ENCODE measurements at places on chromosomes 12 and 14.

- DNase-seq = no peak
Observed at GRCh38 chr12:79927772-79928474, 7.0 kb downstream of the PPP1R12A start.

DNA sequence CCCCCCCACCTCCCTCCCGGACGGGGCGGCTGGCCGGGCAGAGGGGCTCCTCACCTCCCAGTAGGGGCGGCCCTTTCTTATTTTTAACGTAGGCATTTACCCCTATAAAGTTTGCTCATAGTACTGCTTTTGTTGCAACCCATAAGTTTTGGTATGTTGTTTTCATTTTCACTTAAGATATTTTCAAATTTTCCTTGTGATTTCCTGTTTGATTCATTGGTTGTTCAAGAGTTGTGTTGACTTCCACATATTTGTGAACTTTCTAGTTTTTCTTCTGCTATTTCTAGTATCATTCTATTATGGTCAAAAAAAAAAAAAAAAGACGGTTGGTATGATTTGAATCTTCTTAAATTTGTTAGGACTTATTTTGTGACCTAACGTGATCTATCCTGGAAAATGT is 6.5 kb downstream of the NOXRED1 start:
- DNase-seq = no peak

GRCh38 chr12:60494244-60494643 is 898.4 kb downstream of the SLC16A7 start:
- DNase-seq = no peak

- no peak for DNase-seq
Observed at GRCh38 chr14:83707056-83707455, 1822.9 kb upstream of the FLRT2 start.

- no peak for DNase-seq
Observed at GRCh38 chr14:100155756-100156616, 3.5 kb downstream of the DEGS2 start.

DNA sequence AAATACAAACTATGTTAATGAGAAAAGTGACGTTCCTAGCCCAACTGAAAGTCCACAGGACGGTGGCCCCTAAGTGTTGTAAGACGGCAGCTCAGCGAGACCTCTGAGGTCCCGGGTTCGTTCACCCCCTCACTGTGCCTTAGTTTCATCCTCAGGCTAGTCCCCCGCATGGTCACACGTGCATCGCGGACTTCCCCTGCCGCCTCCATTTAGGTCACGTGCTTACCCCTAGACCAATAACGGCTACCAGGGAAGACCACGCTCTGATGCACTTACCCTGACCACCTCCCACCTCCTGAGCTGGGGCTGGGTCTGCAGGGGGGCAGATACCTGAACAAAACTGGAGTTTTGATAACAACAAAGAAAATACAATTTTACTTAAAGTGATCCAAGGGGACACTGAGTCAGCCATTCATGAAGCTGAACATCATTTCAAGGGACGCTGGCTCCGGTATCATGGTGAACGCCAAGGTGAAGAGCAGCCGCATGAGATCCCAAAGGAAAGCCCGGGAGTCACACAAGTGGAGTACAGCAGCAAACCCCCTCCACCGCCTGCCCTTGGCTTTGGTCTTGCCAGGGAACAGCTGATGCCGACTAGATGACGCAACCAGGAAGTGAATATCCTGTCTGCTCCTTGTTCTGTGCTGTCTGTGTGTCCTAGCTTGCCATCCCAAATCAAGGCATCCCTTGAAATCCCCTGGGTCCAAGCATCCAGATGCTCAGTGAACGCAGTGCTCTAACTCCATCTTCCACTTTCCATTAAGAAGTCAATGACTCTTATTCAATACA is 274.1 kb downstream of the PCNX1 start:
- no peak for DNase-seq

GRCh38 chr14:24909523-24910302 is 140.2 kb downstream of the STXBP6 start:
- no peak for DNase-seq

GRCh38 chr12:11150832-11151231 is 16.4 kb upstream of the TAS2R30 start:
- DNase-seq = no peak

DNA sequence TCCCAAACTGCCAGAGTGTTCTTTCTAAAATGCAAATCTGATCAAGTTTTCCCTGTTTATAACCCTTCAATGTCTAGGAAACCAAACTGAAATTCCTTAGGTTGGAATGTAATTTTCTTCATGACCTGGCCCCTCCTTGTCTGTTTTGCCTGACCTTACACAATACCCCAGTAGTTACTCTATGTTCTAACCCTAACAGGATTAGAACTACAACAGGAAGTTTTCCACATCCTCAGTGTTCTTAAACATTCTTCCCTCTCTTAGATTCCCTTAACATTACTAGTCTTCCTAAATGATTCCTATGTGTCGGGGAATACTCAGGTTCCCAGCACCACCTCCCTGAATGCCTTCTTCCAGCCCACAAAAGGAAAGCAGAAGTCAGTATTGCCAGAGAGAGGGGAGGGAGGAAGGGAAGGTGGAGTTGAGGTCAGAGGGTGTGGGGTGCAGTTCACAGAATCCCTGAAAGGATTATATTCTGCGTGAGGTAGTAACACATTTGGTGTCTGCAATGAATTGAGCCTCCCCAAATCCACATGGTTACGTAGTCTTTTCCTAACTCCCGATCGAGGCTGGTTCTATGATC is 72.6 kb downstream of the BBS10 start:
- no peak for DNase-seq

GRCh38 chr14:71341156-71341555 is 433.9 kb downstream of the PCNX1 start:
- DNase-seq = no peak

GRCh38 chr14:100545359-100545758 is 41.9 kb downstream of the BEGAIN start:
- no peak for DNase-seq

DNA sequence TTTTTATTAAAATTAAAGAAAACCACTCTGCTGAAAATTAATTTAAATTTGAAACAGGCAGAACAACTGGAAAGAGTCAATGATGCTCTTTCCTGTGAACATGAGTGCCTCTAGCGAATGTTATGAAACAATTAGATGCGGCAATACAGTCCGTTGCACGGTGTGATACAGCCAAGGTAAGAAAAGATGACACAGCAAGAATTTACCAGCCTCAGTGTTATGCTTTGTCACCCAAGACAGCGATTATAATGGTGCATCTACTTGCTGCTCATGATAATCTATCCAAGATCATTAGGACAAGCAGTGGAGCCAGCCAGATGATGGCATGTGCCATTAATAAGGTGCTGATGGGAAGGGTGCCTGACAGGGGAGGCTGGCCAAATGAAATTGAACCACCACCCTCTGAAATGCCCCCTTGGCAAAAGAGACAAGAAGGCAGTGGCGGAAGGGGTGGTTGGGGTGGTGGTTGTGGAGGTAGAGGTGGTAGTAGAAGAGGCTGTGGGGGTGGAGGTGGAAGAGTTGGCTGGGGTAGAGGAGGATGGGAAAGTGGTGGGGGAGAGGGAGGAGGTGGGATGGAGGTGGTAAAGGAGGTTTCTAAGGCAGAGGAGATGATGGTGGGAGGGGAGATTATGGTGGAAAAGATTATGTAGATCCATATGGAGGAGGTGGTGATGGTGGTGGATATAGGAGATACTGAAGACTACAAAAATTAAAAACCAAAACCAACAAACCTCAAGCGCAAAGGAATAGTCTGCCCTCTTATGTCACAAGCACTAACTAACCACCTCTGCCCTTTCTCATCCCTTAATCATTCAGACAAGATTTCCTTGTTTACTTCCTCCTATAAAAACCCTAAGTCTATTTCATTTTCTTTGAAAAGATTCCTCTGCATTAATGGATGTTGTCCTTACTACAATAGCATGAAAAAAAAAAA is 4.0 kb upstream of the RESF1 start:
- no peak for DNase-seq

GRCh38 chr14:36284971-36285595 is 35.4 kb downstream of the MBIP start:
- DNase-seq = no peak

DNA sequence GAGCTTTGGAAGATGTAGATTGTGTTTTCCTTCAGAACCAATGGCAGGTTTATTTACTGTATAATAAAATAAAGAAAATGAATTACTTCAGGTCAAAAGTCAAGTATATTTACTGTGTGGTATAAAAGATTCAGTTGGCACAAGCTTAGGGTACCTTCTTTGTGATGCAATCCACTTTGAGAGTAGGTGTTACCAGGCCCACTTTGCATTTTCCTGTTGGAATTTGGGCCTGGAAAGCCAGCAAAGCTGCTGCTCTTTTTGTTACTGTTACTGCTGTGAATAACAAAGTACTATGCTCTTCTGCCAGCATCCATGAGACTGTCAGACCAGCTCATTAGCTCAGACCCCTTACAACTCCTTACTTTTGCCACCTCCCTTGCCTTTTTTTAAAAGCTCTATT is 649.0 kb upstream of the SEL1L start:
- no peak for DNase-seq

GRCh38 chr12:2651068-2651965 is 143.5 kb upstream of the FKBP4 start:
- DNase-seq = no peak

GRCh38 chr12:54374562-54375258 is 9.8 kb downstream of the ZNF385A start:
- DNase-seq = no peak

- no peak for DNase-seq
Observed at GRCh38 chr14:103066399-103066798, 9.1 kb upstream of the CDC42BPB start.

- no peak for DNase-seq
Observed at GRCh38 chr12:125861299-125862281, 796.4 kb downstream of the AACS start.

- DNase-seq = no peak
Observed at GRCh38 chr12:84974155-84974815, 61.7 kb upstream of the SLC6A15 start.

DNA sequence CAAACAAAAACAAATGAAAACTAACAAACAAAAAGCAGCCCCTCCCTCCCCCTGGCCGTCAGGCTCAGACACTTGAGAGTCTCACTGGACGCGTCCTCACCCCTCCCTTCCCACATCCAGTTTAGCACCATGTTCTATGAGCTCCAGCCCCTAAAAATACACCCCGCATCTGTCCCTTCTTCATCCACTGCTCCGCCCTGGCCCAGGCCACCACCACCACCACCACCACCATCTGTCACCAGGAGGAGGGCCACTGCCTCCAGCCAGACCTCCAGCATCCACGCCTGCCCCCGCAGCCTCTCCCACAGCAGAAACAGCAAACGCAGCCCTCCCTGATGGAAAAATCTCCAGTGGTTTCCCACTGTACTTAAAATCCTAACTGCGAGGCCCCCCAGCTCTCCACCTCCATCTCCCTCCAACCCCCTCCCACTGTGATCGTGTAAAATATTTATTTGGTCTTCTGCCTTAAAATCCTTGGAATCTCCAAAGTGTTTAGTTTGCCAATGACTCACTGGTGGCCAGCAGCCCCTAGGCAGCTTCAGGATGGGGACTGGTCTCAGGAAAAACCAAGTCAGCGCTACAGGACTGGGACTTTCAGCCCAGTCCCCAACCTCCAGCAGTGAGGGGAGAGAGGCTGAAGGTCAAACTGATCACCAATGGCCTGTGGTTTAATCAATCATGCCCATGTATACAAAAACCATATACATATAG is 95.1 kb downstream of the SCARB1 start:
- no peak for DNase-seq

DNA sequence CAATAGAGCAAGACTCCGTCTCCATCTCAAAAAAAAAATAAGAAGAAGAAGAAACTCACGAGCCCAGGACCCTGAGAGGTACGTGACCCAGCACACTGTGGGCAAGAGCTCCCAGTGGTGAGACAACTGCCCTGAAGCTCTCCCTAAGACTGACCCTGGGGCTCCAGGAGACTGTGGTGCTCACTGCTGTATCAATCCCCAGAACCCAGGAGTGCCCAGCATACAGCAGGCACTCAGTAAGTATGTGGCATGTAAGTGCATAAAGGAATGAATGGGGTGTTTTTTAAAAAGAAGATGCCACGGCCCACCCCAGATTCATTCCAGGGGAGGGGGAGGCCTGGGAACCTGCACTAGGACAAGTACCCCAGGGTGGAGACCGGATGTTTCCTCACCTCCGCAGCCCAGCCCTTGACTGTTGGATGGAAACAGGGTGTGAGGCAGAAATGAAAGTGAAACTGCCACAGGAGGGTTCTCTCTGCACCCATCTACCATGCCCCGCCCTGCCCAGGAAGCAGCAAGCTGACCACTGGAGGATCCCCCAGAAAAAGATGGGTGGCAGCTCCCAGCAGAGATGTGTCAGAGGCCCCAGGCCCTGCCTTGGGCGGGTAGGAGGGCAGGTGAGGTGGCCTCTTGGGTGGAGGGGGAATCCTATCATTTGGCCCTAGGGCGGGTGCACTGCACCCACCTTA is 12.2 kb downstream of the ITPK1 start:
- DNase-seq = no peak

DNA sequence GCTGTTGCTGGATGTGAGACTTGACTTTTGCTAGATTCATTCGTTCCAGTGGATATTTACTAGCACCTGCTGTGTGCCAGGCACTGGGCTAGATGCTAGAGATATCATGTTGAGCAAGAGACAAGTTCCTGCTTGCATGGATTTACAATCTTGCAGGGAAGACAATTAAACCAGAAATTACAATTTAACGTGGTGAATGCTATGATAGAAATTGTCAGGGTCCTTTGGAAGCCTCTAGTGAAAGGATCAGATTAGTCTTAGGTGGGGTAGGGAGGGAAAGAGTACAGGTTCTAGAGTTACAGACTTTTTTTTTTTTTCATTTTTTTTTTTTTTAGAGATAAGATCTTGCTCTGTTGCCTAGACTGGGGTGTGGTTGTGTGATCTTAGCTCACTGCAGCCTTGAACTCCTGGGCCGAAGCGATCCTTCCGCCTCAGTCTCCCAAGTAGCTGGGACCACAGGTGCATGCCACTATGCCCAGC is 36.7 kb downstream of the SPATS2 start:
- DNase-seq = no peak

DNA sequence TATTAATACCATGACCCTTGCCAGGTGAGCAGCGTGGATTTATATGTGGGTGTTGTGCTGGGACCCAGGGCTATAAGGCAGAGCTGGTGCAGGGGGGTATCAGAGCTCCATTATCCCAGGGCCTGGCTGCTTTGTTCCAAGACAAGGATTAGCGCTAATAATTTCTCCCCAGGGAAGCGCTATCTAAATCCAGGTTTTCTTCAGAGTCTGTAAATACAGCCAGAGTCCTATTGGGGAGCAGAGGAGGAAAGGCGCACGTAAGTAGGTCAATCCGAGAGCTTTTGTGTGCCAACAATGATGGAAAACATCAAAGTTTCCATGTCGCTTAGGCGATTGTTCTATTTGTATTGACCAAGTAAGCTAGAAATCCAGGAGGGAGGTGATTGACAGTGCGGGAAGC is 1009.7 kb downstream of the VRK1 start:
- DNase-seq = no peak

- no peak for DNase-seq
Observed at GRCh38 chr14:53954551-53955228, 1.9 kb downstream of the BMP4 start.

DNA sequence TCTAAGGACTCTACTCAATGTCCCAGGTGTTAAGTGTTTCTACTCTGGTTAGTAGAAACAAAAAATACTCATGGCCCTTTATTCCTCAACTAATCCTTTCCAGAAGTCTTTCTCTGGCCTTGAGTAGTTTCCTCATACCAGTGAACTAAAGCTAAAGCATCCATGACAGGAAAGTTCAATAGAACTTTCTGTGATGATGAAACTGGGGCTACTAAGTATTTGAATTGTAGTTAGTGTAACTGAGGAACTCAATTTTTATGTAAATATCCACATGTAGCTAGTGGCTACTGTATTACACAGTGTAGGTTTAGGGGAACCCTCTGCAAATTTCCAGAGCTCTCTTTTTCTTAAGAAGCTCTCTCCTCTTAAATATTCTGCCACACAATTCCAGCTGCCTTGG is 63.7 kb downstream of the R3HDM2 start:
- no peak for DNase-seq
